ENCODE measurements at places on chromosomes 4 and X.

DNA sequence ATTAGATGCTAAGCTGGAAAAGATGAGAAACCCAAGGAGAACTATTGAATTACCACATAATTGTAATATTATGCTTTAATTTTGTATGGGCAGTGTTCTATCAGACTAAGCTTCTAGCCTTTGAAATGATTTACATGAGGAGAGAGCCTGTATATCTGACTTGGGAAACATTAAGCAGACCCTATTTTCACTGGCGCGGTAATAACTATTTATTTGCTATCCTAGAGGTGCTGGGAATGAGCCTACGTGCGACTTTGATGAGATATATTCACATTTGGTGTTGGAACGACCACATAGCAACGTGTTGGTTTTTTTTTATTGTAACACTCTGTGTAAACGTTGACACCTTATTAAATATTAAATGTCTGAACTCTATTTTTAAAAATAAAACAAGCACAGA lies 80.5 kb downstream of the CLCN4 start:
- no peak for DNase-seq

DNA sequence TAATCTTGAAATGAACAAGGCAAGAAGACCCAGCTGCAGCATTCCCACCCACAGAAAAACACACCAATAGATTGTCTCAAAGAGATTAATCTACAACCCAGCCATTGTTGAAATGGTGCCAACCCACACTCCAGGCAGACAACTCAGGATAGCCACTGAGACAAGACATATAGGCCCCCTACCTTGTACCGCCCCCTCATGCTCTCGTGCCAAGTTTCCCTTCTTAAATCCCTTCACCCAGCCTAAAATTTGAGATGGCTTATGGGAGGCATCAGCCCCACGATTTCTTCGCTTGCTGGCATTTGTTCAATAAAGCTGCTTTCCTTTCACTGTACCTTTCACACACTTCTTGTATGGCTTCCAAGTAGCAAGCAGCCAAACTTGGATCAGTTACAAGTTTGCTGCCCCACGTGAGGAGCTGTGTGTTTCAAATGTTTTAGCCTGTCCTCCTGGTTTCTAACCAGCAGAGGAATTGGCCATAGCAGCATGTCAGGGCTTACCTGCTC lies 1754.1 kb downstream of the C4orf33 start:
- no peak for DNase-seq

DNA sequence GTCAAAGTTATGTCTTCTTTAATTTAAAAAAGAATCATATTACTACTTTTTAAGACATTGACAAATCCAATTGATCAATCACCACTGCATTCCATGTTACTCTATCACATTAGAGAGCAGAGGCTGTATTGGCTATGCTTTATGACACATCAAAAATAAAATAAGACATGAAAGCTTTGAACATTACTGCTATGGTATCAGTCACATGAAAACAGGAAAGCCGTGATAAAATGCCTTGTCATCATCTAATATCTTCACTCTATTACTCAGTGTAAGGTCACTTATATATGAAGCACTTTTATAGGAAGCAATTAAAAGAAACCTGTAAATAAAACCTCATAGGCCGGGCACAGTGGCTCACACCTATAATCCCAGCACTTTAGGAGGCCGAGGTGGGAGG lies 27.7 kb upstream of the CEP135 start:
- peak; percentile 43 for DNase-seq

DNA sequence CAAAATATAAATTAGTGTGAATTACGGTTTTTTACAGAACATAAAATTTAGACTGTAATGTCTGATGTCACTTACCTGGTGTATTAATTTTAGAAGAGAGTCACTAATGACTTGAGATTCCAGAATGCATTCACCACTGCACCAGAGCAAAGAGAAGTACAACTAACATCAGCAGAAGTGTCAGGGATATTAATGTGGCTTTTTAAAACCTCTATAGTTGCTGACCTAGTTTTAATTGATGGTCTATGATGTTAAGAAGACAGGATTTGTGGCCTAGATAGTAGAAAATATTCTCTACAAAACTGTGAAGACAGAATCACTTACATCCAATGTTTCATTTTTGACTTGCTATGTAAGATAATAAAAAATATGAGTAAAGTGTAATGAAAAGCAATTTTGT lies 1181.6 kb downstream of the RAPGEF2 start:
- no peak for DNase-seq

DNA sequence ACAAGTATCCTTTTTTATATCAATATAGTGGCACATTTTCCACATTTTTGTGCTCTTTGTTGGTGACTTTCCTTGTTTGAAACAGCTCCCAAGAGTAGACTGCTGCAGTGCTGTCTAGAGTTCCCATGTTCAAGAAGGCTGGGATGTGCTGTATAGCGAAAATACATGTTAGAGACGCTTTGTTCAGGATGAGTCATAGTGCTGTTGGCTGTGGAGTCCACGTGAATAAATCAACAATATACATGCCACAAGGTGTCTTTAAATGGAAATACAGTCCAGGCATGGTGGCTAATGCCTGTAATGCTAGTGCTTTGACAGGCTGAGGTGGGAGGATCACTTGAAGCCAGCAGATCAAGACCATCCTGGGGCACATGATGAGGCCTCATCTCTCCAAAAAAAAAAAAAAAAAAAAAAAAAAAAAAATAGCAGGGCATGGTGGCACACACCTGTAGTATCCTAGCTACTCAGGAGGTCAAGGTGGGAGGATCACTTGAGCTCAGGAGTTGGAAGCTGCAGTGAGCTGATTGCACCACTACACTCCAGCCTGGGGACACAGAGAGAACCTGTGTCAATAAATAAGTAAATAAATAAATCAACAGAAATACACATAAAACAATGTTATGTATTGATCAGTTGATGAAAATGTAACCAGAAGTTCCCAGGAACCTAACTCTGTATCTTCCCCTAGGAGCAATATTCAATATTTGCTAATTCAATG lies 256.8 kb upstream of the STS start:
- no peak for DNase-seq

DNA sequence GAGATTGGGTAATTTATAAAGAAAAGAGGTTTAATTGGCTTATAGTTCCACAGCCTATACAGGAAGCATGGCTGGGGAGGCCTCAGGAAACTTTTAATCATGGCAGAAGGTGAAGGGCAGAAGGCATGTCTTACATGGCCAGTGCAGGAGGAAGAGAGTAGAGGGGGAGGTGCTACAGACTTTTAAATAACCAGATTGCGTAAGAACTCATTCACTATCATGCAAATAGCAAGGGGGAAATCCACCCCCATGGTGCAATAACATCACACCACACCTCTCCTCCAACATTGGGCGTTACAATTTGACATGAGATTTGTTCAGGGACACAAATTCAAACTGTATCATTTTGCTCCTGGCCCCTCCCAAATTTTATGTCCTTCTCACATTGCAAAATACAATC lies 353.8 kb upstream of the PABPC5 start:
- no peak for DNase-seq

DNA sequence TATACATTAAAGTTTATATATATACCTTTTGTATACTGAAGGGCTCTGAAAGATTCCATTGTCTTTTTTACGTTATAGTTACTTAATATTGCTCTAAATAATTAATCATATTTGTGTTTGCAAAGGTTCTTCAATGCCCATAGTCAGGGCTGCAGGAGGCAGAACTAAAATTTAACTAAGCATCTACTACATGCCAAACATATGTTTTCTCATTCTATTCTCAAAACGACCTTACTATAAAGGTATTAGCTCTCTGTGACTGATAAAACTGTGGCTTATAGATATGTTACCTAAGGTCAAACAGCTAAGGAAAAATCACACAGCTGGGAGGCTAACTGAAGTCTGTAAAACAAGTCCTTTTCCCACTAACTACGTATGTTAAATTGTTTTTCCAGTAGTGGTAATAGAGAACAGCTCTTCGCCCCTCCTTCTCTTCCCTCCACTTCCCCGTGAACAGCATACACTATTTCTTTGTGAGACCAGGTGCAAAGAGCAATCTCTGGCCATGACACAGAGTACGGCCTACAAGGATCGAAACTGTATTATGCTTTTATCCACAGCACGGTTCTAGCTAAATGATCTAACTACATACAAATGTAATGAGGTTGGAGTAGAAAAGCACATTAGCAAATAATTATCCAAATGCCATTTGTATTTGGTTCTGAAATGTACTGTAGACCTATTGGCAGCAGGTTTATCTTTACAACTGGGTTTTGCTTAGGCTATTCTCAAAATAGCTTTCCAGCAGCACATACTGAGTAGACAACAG lies 1.7 kb downstream of the CNOT6L start:
- peak; percentile 6 for DNase-seq

- peak; percentile 30 for DNase-seq
Measured at GRCh38 chr4:158826057-158826456, 57.2 kb downstream of the FNIP2 start.

DNA sequence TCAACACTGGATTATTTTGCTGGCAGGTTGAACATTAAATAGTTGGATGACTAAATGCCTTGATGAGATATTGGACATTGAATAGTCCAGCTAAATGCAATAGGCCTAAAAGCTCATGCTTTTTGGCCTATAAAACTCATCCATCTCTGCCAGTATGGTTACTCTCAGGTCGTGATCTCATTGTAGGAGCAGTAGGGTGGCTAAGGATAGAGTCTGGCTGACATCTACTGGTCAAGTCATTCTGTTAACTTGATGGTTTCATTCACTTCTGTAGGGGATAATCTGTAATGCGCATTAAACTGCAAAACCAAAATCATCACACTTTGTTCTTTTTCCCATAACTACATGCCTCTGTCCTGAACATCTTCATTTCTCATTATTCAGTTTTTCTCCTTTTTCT lies 227.0 kb downstream of the DKK2 start:
- DNase-seq = peak; percentile 50

GRCh38 chr4:6270636-6271121 lies 1.0 kb downstream of the WFS1 start:
- DNase-seq = no peak

- DNase-seq = peak; percentile 46
Measured at GRCh38 chr4:146340798-146341197, 126.5 kb downstream of the REELD1 start.

DNA sequence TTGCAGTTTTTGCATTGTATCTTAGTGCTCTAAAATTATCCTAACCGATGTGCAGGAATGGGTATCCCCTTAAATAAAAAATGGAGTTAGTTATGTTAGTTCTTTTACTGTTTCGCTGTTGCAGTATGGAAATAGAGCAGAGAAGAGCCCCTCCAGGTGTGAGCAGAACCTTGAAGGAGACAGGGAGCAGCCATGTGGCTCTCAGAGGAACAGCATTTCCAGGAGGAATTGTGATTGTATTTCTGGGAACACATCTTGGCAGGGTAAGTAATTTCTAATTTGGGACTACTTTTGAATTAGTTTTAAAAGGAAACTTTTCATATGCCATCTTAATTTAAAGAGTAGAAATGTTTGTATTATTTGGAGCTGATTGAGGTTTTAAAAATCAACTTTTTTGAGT lies 5.3 kb upstream of the CCDC158 start:
- no peak for DNase-seq

DNA sequence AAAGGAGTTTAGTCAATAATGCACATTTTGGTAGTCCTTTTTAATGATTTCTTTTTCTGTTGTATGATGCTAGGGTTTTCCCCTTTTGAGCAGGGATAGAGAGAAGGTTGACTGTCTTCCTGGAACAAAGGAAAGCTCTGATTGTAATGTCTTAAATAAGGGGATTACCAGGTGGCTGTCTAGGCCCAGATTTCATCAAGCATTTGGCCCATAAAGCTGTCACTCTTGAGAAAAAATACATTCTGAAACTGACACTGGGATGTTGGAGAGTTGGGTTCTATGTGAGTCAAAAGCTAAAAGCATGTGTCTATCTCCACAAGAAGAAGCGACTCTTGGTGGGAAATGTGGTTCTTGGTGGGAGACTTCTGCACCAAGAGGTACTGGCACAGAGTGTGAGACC lies 26.4 kb downstream of the KIAA1210 start:
- no peak for DNase-seq

- DNase-seq = peak; percentile 59
Measured at GRCh38 chr4:69754926-69755580, 5.4 kb downstream of the SULT1B1 start.

DNA sequence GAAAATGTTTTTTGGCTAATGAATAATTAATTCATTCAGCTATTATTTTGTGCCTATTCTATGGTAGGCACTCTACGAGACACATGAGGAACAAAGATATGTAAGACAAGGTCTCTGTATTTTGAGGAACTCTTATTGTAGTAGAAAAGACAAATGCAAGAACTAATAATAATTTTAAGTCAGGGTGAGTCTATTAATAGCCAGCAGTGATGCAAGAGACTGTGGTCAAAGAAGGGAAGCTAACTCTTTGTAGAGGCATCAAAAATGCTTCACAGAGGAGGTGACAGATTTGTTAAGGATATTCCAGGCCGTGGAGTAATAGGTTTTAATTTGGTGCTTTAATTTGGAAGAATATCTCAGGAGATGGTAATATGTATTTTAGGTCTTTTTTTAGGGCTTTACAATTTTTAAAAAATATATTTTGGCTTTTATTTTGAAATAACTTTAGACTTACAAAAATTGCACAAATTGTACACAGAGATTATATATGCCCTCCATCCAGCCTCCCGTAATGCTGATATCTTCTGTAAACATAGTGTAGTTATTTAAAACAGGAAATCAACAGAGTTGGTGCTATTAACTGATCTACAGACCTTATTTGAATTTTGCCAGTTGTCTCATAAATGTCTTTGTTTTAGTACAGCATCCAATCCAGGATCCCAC lies 48.1 kb downstream of the DCLK2 start:
- no peak for DNase-seq

DNA sequence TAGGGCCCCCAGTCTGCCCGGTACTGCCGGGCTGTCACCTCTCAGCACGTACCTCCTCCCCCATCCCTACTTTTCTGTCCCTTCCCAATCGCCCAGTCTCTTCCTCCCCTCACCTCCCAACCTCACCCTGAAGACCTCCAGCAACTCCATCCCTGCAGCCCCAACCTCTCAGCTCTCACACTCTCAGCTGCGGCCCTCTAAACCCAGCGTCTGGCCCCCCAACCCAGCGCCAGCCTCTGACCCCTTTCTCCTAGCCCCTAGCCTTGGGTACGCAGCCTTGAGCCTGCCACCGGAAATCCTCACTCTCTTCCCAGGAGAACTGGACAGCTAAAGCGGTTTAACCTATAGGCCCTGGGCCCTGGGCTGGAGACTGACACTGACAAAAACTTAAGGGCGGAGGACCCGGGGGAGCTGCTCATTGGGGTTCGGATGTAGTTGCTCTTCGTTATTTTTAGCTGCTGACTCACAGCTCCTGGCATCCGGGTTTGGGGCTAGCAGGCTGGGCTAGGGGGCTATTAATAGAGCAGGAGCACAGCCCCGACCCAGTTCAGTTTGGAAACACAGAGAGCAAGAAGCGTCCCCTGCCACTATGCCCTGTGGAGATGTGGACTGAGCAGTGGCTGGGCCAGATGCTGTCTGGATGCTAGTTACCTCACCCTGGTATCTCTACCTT lies 9.6 kb upstream of the DLG3 start:
- peak; percentile 27 for DNase-seq

DNA sequence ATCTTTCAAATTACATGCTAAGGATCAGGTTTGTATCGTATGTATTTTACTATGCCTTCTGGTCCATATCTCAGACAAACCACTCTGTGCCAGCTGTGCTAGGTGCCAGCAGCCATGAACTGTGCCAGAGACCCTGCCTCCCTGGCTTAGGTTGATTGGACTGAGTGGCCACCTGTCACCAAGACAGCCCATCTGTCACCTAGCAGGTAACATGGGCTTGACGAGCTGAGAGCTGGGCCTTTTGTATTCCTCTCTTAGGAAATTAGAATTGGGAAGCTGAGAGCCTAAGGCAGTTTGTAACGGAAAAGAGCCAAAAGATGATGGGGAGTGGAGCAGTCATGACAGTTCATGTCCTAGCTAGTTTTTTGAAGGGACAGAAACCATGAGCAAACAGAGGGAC lies 42.5 kb downstream of the TMEM164 start:
- DNase-seq = no peak

Data from lung microvascular endothelial cell (primary cell).